Adrenal gland (tissue), 19 donors: ENCODE measurements at places on chromosomes 13 and 19. TPM values are rescaled to one million over a fixed set of nuclear protein-coding genes. Genes with fewer than 3 reads are reported as not detected.
A peak's percentile ranks its signal among the peaks of the same experiment; 100 is the strongest.

The MED29 gene
- 74.8 TPM for total RNA-seq

The ECSIT gene
- total RNA-seq: 47.7 TPM

The TSC22D1 gene
- 66.7 TPM for total RNA-seq

The TNNT1 gene
- total RNA-seq: 11.1 TPM

DNA sequence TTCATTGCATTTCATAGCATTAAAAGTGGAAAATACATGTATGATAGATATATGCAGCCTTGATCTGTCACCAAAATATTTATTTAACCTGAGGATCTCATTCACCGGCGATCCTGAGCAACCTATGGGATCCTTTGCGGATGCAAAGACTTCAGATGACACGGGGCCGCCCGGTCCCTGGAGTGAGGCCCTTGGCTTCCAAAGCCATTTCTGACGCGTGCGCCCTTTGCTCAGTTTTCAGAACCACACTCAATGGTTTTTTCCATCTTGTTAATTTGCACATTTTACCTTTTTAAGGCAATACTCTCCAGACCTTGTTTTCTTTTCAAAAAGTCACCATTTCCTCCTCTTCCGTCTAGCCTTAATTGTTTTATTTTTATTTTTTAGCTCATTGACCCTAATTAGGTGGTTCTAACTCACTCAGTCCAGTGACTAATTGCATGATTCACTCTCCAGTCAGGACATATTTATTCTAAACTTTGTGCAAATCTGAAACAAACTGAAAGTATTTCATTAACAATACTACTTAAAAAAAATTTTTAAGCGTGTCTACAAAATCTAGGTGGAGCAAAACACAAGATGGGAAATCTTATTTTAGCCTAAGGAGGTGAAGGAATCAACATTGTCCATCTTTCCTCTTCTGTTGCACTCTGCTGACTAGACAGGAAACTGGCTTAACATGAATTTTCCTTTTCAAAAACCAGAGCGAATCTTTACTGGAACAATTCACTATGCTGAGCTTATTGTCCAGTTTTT lies 47.9 kb downstream of the COL4A1 start:
- H3K27ac ChIP-seq: no peak overlapping the region
- no peak overlapping the region for H3K4me3 ChIP-seq
- DNase-seq: no peak

DNA sequence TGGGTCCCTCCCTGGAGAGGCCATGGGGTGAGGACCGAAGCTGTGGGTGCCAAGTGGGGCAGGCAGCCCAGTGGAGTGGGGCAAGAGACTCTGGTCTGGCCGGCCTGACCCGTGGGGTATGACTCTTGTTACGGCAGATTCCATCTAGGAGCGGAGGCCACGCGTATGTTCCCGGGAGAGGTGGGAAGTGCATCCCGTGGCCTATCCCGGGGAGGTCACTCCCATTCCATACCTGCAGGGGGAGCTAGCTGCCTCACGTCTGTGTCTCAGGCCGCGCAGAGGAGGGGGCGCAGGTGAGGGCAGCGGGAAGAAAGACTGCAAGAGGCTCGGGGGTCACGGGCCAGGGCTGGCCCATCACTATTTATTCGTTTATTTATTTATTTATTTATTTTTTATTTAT lies 4.9 kb downstream of the CSNK1G2 start:
- H3K27ac ChIP-seq: no peak overlapping the region
- peak; percentile 63 for DNase-seq
- H3K4me1 ChIP-seq: peaks cover 28% of the 10 kb centered on the region

DNA sequence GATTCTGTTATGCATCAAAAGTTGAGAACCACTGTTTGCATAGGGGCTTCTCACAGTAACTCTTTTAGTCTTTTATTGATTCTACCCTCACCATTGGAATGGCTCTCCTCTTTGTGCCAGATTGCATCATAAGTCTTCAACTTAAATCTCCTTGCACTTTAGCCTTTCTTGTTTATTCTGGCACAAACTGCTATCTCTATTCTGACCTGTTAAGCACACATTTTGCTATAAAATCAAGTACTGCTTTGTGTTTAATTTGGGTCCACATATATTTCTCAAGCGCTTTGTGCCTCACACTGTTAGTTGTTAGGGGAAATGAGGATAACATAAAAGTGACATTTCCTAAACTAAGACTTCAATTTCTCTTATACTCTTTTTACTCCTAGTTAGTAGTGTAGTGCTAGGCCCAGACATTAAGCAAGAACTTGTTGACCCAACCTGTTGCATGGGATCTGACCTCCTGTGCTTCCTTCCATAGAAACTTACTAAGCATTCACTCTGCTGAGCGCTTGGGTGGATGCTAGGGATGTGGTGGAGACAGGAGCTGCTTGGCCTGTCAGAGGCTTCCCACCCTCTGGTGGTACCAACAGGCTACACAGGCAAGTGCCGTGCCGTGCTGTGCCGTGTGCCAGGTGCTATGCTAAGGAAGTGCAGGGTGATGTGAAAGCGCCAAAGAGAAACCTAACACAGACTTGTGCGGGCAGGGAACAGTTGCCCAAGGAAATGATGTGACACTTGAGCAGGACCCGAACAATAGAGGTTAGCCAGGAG lies 1.2 kb downstream of the UTP14C start:
- no peak overlapping the region for H3K27ac ChIP-seq
- DNase-seq: no peak
- H3K4me1 ChIP-seq: no peaks in the 10 kb centered on the region
- no peaks in the 10 kb centered on the region for H3K36me3 ChIP-seq

- H3K27ac ChIP-seq: no peak overlapping the region
- H3K4me3 ChIP-seq: no peak overlapping the region
- DNase-seq: no peak
- H3K4me1 ChIP-seq: no peaks in the 10 kb centered on the region
Observed at GRCh38 chr13:43077461-43077860, 54.1 kb downstream of the DNAJC15 start.

GRCh38 chr13:74696148-74696922 lies 562.1 kb upstream of the KLF12 start:
- peaks cover 21% of the 10 kb centered on the region for H3K4me1 ChIP-seq
- peak; percentile 30 for DNase-seq
- H3K27ac ChIP-seq: no peak overlapping the region
- H3K27me3 ChIP-seq: no peaks in the 10 kb centered on the region

DNA sequence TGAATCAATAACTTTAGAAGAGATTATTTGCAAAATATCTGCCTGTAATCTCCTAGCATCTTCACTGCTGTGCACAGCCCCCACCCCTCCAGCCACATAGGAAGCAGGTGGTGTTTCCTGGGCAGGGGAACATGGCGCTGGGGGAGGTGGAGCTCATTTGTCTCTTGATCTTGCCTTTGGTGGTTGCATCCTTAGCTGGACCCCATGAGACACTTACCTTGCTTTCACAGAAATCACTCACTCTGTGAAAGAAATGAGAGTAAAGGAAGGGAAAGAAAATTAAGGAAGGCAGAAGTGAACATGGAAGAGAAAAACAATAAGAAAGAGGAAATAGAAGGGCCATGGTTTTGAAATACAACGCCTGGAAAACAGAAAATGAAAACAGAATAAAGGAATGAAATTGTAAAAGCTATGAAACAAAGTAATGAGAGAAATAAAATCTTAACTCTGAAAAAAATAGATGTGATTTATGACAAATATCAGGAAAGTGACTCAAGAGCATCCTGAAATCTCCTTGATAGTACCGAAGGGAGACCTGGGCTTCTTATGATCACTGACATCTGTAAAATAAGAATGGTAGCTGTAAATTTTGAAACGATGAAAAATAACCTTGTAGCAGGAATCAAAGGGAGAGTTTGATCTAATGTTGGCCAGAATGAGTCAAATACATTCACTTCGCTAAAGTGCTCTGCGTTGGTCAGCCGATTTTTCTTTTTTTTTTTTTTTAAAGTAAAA lies 17.2 kb upstream of the RNASEH2B start:
- no peaks in the 10 kb centered on the region for H3K4me1 ChIP-seq
- H3K4me3 ChIP-seq: no peak overlapping the region
- H3K27ac ChIP-seq: no peak overlapping the region

DNA sequence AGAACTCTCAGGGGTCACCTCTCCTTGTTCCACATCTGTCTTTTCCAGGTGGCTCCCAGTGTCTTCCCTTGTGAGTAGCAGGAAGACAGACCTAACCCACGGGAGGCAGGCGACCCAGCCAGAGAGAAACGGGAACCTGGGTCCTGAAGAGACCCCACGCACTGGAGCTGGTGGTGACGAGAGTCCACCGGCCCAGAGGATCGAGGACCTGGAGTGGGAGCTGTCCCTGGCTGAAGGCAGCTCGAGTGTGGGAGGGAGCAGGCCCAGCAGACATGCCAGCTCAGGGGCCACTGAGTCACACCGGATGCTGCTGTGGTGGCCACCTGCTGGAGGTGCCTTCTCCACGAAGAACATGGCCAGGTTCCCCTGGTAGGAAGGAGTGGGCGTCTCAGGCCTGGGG lies 66.5 kb upstream of the ATP12A start:
- no peaks in the 10 kb centered on the region for H3K27me3 ChIP-seq
- no peaks in the 10 kb centered on the region for H3K4me1 ChIP-seq
- H3K36me3 ChIP-seq: no peaks in the 10 kb centered on the region

GRCh38 chr13:111215081-111216047 lies 100.3 kb downstream of the ARHGEF7 start:
- no peaks in the 10 kb centered on the region for H3K27me3 ChIP-seq
- H3K4me3 ChIP-seq: no peak overlapping the region
- DNase-seq: no peak
- H3K27ac ChIP-seq: no peak overlapping the region

GRCh38 chr13:100887729-100888151 lies 213.1 kb upstream of the TMTC4 start:
- no peaks in the 10 kb centered on the region for H3K27me3 ChIP-seq
- no peak overlapping the region for H3K4me3 ChIP-seq
- H3K36me3 ChIP-seq: no peaks in the 10 kb centered on the region
- DNase-seq: peak; percentile 30
- H3K27ac ChIP-seq: no peak overlapping the region
- H3K4me1 ChIP-seq: no peaks in the 10 kb centered on the region

GRCh38 chr13:27813826-27814225 lies 21.5 kb downstream of the GSX1 start:
- H3K27me3 ChIP-seq: peaks cover 9% of the 10 kb centered on the region
- no peak overlapping the region for H3K27ac ChIP-seq
- no peak overlapping the region for H3K4me3 ChIP-seq
- DNase-seq: no peak
- no peaks in the 10 kb centered on the region for H3K4me1 ChIP-seq

DNA sequence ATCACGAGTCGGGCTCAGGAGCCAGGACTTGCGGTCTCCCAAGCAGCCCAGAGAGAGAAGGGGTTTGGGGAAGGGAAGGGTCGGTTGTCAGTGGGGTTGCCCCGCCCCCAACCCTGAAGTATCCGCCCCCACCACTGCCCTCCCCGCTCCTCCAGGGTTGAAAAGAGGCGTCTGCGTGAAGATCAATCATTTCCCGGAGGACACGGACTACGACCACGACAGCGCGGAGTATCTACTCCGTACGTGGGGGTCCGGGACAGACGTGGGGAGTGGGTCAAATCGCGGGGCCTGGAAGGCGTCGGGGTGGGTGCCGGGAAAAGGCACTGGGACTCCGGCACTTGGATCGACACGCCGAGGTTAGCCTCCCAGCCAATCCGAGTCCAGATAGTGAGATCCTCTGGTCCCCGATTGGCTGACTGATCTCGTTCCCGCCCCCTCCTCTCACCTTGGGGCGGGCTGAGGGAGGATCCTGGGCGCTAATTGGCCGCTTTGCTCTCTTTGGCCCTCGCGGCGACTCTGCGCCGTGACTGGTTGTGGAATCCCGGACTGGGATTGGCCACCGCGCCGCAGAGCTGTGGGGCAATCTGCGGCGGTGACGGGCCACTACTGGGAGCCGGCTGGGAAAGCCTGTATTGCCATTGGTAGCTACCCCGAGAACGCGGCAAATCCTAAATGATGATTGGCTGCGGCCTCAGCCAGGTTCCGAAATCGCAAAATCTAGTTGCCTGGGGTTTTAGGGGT lies 13.3 kb upstream of the CACNG6 start:
- H3K4me3 ChIP-seq: no peak overlapping the region
- DNase-seq: peak; percentile 62
- no peak overlapping the region for H3K27ac ChIP-seq
- peaks cover 60% of the 10 kb centered on the region for H3K27me3 ChIP-seq

GRCh38 chr13:51524312-51524711 lies 60.0 kb upstream of the WDFY2 start:
- no peaks in the 10 kb centered on the region for H3K36me3 ChIP-seq
- DNase-seq: peak; percentile 17
- H3K27ac ChIP-seq: no peak overlapping the region
- peaks cover 14% of the 10 kb centered on the region for H3K4me1 ChIP-seq
- H3K4me3 ChIP-seq: no peak overlapping the region

DNA sequence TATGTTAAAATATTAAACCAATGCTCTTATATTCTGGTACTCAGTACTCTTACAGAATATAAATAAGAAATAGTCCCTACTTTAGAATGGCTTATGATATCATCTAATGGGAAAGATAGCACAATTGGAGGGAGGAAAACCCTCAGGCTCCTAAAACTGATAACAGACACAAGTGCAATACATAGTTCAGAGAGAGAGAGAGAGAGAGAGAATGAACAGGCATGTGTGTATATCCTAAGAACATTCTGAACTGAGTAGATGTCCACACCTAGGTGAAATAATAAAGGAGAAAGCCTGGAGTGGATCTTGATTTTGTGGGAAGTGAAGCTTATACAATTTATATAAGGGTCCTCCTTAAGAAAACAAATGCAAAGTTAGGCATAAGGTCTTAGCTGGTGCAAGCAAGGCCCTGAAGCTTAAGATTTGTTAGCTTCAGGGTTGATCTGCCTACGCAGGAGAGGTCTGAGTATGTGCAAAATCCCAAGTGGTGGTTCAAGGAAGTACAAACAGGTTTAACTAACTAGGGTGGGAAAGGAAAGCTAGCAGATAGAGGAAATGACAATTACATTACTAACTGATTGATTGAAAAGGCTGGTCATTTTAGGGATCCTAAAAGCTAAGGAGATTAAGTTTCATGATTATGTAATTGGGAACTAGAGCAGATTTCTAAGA lies 53.3 kb downstream of the SOX21 start:
- no peak overlapping the region for H3K4me3 ChIP-seq
- no peaks in the 10 kb centered on the region for H3K4me1 ChIP-seq
- H3K27ac ChIP-seq: no peak overlapping the region
- peaks cover 9% of the 10 kb centered on the region for H3K27me3 ChIP-seq
- H3K36me3 ChIP-seq: no peaks in the 10 kb centered on the region
